ENCODE measurements at places on chromosomes 7 and 10. TPM values are rescaled to one million over a fixed set of nuclear protein-coding genes. Genes with fewer than 3 reads are reported as not detected.

GRCh38 chr10:11958956-11959355, 83.7 kb downstream of the UPF2 start:
- no peaks in the 10 kb centered on the region for H3K4me1 ChIP-seq
- H3K27me3 ChIP-seq = no peaks in the 10 kb centered on the region
- peaks cover 45% of the 10 kb centered on the region for H3K36me3 ChIP-seq
- H3K4me3 ChIP-seq = no peak overlapping the region
- H3K27ac ChIP-seq = no peak overlapping the region
- DNase-seq = no peak

- no peaks in the 10 kb centered on the region for H3K36me3 ChIP-seq
- no peaks in the 10 kb centered on the region for H3K27me3 ChIP-seq
- H3K27ac ChIP-seq = peak overlapping the region; percentile 62
- H3K4me3 ChIP-seq = peak overlapping the region; percentile 52
Measured at GRCh38 chr10:18157881-18158280, 17.7 kb downstream of the CACNB2 start.

DNA sequence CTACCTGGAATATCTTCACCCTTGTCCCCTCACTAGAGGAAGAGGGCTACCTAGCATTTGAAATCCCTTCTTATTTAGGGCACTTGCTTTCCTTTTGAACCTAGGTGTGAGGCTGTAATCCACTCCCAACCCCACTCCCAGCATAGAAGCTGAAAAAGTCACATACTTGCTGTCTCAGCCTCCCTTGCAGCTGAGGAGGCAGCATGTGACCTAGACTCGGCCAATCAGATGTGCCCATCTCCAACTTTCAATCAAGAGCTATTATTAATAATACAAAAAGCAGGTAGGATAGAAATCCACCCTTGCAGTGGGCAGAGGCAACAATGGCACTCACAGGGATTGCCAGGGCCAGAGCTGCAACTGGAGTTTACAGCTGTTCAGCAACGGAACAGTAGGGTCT, 70.7 kb downstream of the DNAJC12 start:
- no peaks in the 10 kb centered on the region for H3K36me3 ChIP-seq
- H3K27ac ChIP-seq = no peak overlapping the region
- peaks cover 15% of the 10 kb centered on the region for H3K27me3 ChIP-seq
- no peaks in the 10 kb centered on the region for H3K4me1 ChIP-seq

DNA sequence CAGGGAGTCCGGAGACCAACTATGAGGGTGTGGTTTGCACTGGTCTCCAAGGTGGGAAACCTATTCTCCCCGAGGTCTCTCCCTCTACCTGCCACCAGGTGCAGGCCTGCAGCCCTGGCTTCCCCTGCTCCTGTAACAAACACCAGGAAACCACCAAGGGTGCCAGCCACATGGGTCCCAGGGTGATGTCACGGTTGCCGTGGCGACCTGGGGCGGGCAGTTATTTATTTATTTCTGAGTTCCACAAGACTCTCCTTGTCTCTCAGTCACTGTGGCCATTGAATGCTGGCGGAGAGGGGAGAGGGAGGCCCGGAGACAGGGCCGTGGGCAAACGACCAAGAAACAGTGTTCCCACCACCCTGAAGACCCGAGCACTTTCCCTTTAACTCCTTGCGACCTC, 27.0 kb downstream of the MMD2 start:
- no peak overlapping the region for H3K4me3 ChIP-seq
- H3K36me3 ChIP-seq = no peaks in the 10 kb centered on the region
- H3K27ac ChIP-seq = no peak overlapping the region
- H3K4me1 ChIP-seq = no peaks in the 10 kb centered on the region

- H3K36me3 ChIP-seq = no peaks in the 10 kb centered on the region
- DNase-seq = no peak
- no peaks in the 10 kb centered on the region for H3K27me3 ChIP-seq
- H3K4me1 ChIP-seq = no peaks in the 10 kb centered on the region
- H3K27ac ChIP-seq = no peak overlapping the region
Measured at GRCh38 chr7:44909596-44910389, 24.5 kb upstream of the PURB start.

- no peak overlapping the region for H3K27ac ChIP-seq
- H3K4me1 ChIP-seq = no peaks in the 10 kb centered on the region
- no peaks in the 10 kb centered on the region for H3K27me3 ChIP-seq
- DNase-seq = no peak
- H3K36me3 ChIP-seq = no peaks in the 10 kb centered on the region
Measured at GRCh38 chr7:101823096-101823495, 5.7 kb downstream of the CUX1 start.

- H3K27me3 ChIP-seq = no peaks in the 10 kb centered on the region
- H3K4me3 ChIP-seq = no peak overlapping the region
- no peaks in the 10 kb centered on the region for H3K36me3 ChIP-seq
- DNase-seq = peak; percentile 18
Measured at GRCh38 chr7:82393076-82393839, 50.3 kb downstream of the CACNA2D1 start.

GRCh38 chr10:79193694-79194382, 125.1 kb downstream of the ZMIZ1 start:
- H3K27ac ChIP-seq = peak overlapping the region; percentile 79
- H3K27me3 ChIP-seq = no peaks in the 10 kb centered on the region
- no peak for DNase-seq
- 0 out of 2 replicates have a peak, but pooled peaks cover 4% of the 10 kb centered on the region for H3K36me3 ChIP-seq
- peaks cover 49% of the 10 kb centered on the region for H3K4me1 ChIP-seq

- no peaks in the 10 kb centered on the region for H3K36me3 ChIP-seq
- no peak for DNase-seq
- H3K4me1 ChIP-seq = no peaks in the 10 kb centered on the region
- H3K27me3 ChIP-seq = no peaks in the 10 kb centered on the region
Measured at GRCh38 chr10:97171001-97171400, 14.8 kb downstream of the SLIT1 start.

DNA sequence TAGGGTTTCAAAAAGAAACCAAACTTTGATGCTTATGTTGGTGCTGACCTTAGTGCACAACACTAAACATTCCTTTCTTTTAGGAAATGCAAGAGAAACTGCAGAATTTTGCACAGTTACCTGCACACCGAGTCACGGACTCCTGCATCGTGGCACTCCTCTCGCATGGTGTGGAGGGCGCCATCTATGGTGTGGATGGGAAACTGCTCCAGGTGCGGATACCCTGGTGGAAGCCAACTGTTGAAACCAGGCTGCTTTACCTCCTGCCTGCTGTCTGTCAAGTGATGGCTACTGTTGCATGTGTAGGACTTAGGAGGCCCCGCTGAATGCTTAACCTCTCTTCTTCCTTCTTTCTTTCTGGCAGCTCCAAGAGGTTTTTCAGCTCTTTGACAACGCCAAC, 11.7 kb downstream of the CASP2 start:
- peak; percentile 22 for DNase-seq
- H3K27ac ChIP-seq = peak overlapping the region; percentile 41
- H3K4me3 ChIP-seq = no peak overlapping the region
- H3K36me3 ChIP-seq = peaks cover 73% of the 10 kb centered on the region
- H3K27me3 ChIP-seq = no peaks in the 10 kb centered on the region

Gene CTAGE8
- not detected for polyA plus RNA-seq

Gene SH2D4B
- not detected for polyA plus RNA-seq
